ENCODE measurements at places on chromosomes 11 and 22.

- DNase-seq: peak; percentile 84
Observed at GRCh38 chr11:17473071-17473744, 3.4 kb downstream of the ABCC8 start.

DNA sequence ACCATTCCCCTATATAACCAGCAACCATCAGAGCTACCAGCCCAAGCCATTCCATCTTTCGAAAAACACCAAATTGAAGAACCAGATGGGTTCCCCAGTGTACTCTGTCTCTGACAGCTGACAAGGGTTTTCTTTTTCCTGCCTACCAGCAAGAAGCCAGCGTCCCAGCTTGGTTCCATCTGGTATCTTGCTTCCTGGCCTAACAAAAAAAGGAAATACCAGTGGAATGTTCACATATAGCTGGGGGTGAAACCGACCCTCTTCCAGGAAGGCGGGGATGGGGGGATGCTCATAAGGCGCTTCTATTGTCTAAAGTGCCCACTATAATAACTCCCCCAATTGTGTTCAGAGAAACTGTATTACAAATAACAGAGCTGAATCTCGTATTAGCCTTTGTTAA is 172.3 kb downstream of the LDLRAD3 start:
- DNase-seq: no peak

DNA sequence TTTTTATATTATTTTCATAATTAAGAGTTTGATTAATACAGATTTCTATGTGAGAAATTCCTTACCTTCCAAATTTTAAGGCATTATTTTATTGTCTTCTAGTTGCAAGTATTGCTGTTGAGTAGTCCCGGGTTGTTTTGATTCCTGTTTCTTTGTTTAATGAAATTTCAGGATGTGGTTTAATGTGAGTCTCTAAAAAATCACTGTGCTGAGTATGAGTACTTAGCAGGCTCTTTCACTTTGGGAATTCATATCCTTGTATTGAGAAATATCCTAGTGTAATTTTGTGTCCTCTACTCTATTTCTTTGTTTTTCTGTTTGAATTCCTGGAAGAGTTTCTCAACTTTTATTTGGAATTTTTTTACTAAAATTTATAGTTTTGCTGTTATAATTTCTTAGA is 113.2 kb downstream of the TMEM135 start:
- DNase-seq: no peak

GRCh38 chr11:61869429-61869707 is 22.0 kb downstream of the FADS3 start:
- no peak for DNase-seq

- DNase-seq: no peak
Observed at GRCh38 chr11:22703591-22703990, 37.2 kb downstream of the GAS2 start.

DNA sequence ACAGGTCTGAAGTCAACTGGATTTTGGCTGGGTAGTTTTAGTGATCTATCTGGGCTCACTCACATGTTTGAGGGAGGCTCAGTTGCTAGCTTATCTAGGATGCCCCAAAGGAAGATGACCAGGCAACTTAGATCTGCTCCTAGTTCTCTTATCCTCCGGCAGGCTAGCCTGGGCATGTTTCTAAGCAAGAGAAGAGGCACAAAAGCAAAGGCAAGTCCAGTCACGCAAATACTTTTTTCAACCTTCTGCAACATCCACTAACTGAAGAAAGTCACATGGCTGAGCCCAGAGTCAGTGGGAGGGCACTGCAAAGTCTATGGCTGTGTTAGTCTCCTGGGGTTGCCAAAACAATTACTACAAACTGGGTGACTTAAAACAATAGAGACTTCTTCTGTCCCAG is 32.9 kb upstream of the FSHB start:
- no peak for DNase-seq

DNA sequence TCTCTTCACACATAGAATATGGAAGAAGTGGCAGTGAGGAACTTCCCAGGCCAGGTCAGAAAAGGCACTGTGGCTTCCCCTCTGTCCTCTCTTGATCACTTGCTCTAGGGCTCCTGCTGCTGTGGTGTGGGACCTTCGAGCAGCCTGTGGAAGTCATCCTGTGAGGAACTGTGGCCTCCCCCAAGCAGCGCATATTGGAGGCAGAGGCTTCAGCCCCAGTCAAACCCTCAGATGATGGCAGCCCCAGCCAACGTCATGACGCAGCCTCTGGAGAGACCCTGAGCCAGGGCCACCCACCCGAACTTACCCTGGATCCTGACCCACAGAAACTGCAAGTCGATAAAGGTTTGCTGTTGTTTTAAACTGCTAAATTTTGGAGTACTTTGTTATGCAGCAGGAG is 444.9 kb downstream of the TBC1D22A start:
- no peak for DNase-seq

- no peak for DNase-seq
Observed at GRCh38 chr11:114124601-114125144, 65.2 kb downstream of the ZBTB16 start.

DNA sequence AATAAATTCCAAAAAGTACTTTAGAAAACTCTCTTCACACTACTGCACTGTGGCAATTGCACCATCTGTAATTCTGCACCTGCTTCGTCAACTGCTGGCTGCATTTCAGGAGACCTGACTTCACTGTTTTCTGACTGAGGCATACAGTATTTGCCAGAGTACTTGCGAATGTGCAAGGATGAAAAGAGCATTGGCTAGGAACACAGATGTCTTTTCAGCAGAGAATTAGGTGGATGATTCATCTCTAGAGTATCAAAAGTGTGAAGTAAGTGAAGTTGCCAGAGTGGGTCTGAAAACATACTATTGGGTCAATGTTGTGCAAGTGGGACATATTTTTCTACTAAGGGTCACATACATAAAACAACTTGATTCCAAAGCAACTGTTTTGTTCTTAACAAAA is 427.5 kb upstream of the CCDC90B start:
- no peak for DNase-seq

GRCh38 chr11:535210-535518 is 212 bp downstream of the HRAS start:
- DNase-seq: no peak

- DNase-seq: no peak
Observed at GRCh38 chr11:74725701-74726100, 5.5 kb downstream of the CHRDL2 start.

DNA sequence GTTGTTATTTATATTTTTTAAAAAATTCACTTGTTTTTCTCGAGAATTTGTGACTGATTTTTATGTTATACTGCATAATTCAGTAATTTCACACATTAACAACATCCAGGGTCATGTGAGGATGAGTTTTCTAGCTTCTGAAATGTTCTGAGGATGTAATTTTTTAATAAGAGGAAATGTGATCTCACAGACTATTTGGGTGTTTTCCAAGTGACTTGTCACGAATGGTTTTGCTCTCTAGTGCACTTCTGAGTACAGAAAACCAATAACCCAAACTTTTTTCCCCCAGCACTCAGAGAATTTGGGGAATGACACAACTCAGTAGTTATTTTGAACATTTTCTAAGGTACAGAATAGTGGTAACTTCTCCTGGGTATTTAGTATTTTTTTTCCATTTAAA is 821.1 kb upstream of the ARHGAP42 start:
- DNase-seq: no peak

DNA sequence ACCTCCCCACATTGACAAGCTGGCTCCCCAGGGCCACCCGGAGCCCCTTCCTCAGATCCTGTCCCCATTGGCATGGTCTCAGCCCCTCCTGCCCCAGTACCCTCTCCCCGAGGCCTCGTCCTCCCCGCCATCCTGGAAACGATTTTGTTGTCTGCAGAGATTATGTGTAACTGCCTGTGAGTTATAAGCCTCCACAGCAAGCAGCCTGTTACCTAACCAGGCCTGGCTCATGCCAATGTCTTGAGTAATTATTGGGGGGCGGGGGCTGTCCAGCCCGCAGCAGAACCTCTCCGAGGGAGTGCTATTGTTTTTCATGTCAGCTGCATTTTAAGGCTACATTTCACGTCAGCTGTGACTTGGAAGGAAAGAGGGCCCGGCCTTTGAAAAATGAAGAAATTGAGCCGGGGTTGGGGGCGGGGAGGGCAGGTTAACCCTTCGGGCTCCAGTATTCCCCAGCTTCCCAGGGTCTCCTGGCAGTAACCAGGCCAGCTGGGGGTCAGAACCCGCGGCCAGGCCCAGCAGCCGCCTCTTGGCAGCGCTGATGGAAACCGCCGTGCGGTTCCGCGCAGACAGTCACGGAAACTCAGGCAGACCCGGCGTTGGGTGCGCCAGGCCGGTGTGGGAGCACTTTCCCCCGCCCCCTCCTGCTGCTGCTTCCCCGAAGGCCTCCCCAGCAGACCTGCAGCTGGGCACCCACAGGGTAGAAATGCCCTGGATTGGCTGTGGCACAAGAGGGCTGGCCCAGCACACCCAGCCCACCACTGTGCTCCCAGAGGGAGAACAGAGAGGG is 59.5 kb downstream of the CDKN1C start:
- DNase-seq: no peak

- no peak for DNase-seq
Observed at GRCh38 chr22:25492162-25492561, 72.3 kb upstream of the GRK3 start.

- no peak for DNase-seq
Observed at GRCh38 chr22:16914006-16914405, 88.8 kb upstream of the XKR3 start.

DNA sequence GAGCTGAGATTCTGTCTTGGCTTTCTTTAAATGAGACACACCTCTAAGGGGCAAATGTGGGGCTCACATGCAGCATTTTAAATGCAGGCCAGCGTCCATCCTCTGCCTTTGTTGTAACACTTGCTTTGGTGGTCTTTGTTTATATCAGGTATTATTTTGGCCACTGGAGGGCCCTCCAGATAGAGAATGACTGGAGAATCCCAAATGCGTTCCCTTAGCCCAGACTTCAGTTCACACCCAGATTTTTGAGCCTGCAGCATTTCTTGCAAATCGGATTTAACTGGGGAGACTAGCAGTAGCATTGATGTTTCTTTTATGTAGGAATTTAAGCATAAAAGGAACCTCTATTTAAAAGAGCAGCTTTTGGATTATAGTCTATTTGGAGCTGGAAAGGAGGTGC is 200.2 kb upstream of the SORL1-AS1 start:
- DNase-seq: no peak

DNA sequence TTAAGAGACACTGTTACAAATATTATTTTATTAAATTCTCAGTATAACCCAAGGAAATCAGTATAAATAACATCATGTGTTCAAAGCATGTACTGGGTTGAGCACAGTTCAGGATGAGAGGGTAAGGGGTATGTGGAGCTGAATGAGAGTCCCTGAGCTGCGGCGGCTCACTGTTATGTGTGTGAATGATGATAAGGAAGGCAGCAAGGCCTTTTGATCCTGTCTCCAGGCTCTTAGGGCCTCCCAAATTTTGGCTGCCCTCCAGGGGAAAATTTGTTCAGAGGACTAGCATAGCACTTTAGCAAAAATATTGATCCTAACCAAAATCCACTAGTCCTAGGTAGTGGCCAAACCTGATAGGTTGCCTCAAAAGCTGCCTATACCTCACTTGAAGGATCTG is 86.1 kb upstream of the SPON1 start:
- DNase-seq: no peak

GRCh38 chr22:38298312-38299005 is 18.8 kb downstream of the CSNK1E start:
- DNase-seq: peak; percentile 74

DNA sequence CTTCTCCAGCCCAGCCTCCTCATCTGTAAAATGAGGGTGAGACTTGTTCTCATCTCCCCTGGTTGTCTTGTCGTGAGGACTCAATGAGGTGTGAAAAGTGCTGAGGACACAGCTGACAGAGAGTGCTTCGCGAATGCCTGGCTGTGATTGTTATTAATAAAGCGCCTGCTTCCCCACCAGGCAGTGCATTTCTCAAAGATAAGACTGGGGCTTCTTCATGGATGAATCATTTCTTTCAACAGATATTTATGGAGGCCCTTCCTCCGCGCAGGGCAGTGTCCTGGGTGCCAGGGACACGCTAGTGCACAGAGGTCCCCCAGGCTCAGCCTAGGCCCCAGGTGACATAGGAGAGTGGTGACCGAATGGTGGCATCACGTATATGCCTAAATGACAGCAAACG is 34.3 kb upstream of the SHISAL1 start:
- no peak for DNase-seq

DNA sequence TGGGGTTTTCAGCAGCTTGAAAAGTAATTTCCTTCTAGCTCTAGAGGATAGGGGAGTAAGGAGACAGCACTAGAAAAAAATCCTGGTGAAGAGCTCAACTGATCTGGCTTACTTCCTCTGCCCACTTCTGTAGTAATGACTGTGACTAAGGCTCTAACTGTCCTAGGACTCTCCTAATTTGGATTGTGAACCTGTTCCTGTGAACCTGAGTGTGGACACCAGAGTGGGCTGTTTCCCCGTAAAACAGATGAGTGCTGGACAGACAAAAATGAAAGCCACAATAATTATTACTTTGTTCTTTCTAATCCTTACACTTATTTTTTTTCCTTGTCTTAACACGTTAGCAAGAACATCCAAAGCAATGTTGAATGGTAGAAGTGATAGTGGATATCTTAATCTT is 154.1 kb downstream of the AASDHPPT start:
- no peak for DNase-seq

GRCh38 chr11:38448284-38448683 is 1850.2 kb upstream of the RAG2 start:
- no peak for DNase-seq

DNA sequence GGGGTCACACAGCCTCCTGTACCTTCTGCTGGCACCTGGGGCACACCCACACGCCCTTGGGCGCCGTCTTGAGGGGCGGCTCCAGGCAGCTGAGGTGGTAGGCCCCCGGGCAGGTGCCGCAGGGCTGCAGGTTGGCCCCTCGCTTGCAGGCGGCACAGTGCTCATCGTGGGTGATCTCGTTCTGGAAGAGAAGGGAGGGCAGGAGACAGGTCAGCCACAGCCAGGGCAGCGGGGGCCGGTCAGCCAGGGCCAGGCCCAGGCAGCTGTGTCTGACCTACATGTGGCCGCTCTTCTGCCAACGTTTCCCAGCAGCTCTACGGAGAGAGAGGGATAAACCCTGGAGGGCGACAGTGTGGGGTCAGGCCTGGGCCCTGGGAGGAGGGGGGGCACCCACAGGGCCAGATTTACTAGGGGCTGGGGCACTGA is 121.9 kb downstream of the PHF21B start:
- no peak for DNase-seq

DNA sequence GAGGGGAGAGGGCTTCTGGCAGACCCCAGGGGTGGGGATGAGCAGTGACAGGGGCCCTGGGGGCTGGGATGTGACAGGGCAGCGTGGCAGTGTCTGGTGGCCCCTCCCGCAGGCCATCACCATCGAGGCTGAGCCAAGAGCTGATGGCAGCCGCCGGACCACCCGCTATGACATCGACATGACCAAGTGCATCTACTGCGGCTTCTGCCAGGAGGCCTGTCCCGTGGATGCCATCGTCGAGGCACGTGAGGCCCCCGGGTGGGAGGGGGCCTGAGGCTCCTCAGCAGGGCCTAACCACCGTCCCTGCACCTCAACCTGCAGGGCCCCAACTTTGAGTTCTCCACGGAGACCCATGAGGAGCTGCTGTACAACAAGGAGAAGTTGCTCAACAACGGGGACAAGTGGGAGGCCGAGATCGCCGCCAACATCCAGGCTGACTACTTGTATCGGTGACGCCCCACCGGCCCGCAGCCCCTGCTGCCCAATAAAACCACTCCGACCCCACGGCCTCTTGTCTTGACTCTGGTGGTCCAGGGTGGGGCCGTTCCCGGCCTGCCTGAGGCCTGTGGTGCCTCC is 2.6 kb upstream of the TCIRG1 start:
- no peak for DNase-seq

All from H9 (cell line).